ENCODE measurements at places on chromosomes 3 and 15.

DNA sequence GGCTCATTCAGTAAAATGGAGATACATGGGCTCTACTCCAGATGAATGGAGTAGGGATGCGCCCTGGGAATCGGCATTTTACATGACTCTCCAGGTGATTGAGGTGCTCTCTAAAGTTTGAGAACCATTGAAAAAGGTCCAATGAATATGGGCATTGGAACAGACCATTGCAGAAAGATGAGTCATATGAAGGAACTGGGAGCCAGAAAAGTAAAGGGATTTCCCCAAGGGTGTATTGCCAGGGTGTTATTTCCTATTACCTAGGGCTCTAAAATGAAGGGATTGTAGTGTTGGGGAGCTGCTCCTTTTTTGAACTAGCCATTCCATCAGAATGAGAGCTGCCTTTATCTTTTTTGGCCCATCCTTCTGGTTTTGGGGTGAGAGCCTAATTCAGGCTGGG is 21.7 kb downstream of the CLDN11 start:
- DNase-seq = no peak

- DNase-seq = no peak
These were observed 844.7 kb upstream of the CFAP20DC start for GRCh38 chr3:59894425-59895121.

GRCh38 chr15:77568973-77569728 is 63.6 kb downstream of the LINGO1 start:
- DNase-seq = peak; percentile 56

- DNase-seq = no peak
These were observed 61.0 kb downstream of the OTOL1 start for GRCh38 chr3:161557445-161558150.

DNA sequence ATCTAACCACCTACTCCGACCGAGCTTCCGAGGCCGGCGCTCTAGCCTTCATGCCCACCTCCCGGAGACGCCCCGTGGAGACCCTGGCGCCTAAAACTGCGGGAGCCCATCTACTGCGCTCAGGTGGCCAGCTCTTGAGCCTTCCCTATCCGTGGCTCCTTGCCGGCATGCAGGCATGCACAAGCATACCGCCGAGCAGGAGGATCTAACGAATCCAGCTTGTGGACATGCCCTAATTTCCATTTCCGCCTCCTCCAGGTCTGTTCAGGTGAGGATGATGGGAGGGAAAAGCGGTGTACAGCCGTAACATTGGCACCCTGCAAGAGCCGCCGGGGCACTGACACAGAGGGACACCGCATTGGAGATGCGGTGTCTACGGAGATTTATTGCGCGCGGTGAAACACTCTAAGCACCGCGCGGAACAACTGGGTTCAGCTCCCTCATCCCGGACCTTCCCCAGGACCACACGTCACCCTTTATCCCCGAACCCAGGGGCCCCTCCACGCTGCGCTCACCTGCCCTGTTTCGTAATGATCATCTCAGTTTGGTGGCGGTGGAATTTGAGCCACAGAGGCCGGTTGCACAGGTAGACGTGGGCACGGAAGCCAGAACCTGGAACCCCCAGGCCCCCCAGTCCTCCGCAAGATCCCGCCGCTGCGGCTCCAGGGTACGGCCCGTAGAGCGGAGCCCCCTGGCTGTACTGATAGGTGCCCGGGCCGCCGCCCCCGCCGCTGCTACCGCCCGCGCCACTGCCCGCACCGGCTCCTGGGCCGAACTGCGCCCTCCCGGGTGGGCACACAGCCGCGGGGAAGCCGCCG is 1.0 kb downstream of the EOMES start:
- no peak for DNase-seq
